ENCODE measurements at places on chromosomes 1 and 21.

DNA sequence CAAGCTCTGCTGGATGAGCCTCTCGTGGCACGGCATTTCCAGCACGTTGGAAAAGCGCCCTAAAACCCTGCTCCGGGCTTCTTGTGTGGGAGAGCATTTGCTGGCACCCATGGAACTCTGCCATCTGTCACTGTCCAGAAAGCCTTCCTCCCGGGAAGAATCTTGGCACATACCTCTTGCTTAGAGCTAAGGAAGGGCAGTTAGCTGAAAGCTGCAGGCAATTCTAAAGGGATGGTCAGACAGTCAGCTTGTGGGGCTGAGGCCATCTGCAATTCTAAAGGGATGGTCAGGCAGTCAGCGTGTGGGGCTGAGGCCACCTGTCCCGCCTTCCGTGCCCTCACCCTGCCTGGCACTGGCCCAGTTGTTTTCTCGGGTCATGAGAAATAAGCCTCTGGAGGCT, 139.0 kb upstream of the TMEM51 start:
- DNase-seq = no peak

- DNase-seq = no peak
Observed at GRCh38 chr1:20507248-20507563, 745 bp downstream of the MUL1 start.

- DNase-seq = no peak
Observed at GRCh38 chr1:47190857-47191256, 1.0 kb upstream of the PDZK1IP1 start.

GRCh38 chr1:24892188-24893153, 37.6 kb downstream of the RUNX3 start:
- no peak for DNase-seq

- DNase-seq = no peak
Observed at GRCh38 chr1:6898974-6899539, 113.8 kb downstream of the CAMTA1 start.

GRCh38 chr21:42160111-42160721, 58.7 kb upstream of the ABCG1 start:
- no peak for DNase-seq

- no peak for DNase-seq
Observed at GRCh38 chr1:152806576-152806975, at the start of gene LCE1C. Gene LCE1C, minus strand, starts transcription at chr1:152806651. Its CDS starts 1,173 bp downstream, at chr1:152805478.

GRCh38 chr1:22780696-22781095, 70.1 kb downstream of the EPHB2 start:
- no peak for DNase-seq

GRCh38 chr1:9890224-9890731, 19.8 kb downstream of the CTNNBIP1 start:
- no peak for DNase-seq

Measured in stimulated activated CD4-positive, alpha-beta T cell treated with anti-CD3 and anti-CD28 coated beads, Interleukin-15, amount 100 ng/mL, for 1 hour (primary cell).